Inflammatory macrophage treated with lipopolysaccharide for 1 hour (primary cell): ENCODE measurements at places on chromosomes 2 and 18.

DNA sequence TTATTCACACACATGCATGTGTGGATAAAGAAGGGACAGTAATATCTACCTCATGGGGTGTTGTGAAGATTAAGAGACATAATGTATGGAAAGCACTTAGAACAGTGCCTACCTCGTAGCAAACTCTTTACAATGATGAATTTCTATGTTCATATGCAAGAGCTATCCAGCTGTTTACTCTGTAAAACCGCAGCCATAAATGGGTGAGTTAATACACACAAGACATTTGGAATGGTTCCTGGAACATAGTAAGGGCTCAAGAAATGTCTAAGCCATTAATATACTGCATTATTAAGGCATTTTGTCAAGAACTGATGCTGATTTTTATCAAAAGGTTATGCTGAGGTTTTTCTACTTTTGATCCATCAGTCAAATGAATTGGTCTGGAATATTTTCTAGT, 1076.2 kb downstream of the TSN start:
- DNase-seq = no peak

- DNase-seq = no peak
Measured at GRCh38 chr2:189293164-189293563, 113.6 kb upstream of the COL5A2 start.

- no peak for DNase-seq
Measured at GRCh38 chr2:233999182-233999581, 51.3 kb upstream of the SPP2 start.

DNA sequence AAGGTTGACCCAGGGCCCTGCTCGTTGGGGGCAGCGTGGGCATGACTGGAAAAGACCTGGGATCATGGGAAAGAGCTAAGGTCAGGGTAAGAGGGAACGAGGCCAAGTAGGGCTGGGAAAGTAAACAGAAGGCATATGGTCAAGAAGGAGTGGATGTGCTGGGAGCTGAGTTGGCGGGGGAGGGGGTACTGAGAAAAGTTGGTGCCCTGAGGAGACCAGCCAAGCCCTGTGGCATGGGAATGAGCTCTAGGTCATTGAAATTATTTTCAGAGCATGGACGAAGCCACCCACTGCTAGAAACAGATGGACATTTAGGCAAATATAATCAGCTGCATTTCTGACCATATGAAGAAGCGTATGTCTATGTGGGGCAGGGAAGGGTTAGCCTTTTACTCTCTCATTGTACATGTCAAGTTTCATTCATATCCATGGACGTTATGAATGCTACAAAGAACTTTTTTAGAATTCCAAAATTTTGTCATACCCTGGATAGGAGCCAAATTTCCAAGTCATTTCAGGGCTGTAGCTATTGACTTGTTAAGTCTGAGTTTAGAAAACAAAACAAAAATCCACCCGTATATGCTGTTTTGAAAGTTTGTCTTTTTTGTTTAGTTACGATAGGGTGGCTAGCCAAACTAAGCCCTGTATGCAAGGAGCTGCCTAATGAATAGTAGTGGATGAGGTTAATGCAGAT, 19.1 kb downstream of the MAPRE2 start:
- DNase-seq = no peak

DNA sequence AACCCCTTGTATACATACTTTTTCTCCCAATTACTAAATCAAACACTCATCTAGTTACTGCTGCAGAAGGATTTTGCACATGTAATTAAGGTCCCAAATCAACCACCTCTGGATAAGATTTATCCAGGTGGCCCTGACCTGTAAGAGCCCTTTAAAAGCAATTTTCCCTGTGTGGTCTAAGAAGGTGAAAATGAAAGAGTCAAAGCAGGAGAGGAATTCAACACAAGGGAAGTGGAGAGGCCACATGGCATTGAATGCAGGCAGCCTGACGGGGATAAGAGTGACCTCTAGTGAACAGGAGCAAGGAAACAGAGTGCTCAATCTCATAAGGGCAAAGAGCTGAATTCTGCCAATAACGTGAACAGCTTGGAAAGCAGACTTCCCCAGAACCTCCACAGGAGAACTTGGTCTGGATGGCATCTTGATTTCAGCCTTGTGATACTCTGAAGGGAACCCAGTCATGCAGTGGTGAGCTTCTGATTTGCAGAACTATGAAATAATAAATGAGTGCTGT, 27.2 kb downstream of the PPP3R1 start:
- peak; percentile 62 for DNase-seq

DNA sequence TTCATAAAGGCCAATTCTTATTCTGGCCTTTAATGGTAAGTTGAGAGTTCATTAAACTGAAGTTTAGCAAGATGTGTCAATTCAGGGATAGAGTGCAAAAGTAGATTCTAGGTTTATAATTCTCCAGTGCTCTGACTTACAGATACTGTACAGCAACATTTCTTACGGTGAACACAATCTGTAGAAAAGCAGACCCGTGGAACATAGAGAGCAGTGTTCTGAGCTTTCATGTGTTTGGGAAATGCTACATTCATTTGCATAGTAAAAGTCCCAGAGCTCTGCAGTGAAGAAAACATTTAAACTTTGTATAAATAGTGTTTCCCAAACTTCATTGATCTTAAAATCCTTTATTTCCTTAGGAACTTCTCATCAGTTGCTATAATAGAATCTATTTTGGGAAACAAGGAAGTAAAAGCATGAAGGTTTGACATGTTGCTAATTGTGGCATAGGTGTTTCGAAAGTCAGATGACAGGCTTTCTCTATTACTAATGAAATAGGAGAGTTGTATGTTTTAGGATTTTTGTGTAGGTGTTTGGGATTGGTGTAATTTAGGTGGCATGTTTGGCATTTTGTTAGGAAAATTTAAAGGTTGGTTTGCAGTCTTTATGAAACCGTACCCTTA, 138.2 kb downstream of the ASXL3 start:
- DNase-seq = no peak

DNA sequence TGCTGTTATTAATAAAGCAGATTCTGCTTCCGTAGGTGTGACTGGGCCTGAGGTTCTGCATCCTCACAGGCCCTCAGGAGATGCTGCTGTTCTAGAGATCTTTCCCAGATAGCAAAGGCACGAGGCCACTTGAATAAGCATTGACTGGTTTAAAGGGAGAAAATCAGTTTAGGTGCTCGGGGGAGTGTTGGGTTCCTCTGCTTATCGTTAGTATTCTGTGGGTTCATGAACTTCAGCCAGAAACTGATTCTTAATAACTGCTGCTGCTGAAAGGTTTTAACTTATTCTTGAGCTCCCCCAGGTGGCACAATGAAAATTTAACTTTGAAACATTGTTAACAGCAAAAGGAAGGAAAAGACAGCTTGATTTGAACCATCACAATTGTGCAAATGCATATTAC, 56.9 kb downstream of the ITGA6 start:
- DNase-seq = peak; percentile 45

- no peak for DNase-seq
Measured at GRCh38 chr2:216549926-216550690, 51.5 kb downstream of the RPL37A start.

- no peak for DNase-seq
Measured at GRCh38 chr2:71564361-71564760, 111.0 kb downstream of the DYSF start.

DNA sequence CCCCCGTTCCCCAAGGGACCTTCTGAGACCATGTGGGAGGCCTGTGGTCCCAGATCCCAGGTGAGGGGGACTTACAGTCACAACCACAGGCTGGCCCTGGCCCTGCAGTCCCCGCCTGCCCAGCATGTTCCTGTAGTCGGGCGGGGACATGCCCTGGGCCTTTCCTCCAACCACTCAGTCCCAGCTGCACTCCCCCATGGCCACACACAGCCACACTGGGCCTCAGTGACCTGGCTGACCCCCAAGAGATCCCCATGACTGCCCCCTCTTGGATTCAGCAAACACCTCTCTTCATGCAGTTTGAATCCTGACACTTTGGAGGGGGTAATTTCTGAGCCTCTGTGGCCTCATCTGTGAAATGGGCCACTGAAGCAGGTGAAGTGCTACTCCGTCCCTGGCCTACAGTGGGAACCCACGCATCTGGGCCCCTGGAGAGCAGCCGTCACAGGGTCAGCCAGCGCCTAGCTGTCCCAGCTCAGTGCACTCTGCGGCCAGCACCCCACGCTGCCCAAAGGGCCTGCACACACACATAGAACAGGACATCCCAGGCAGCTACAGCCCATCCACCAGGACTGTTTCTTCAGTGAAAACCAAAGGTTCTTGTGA, 12.7 kb upstream of the ARHGEF4 start:
- DNase-seq = no peak

- DNase-seq = peak; percentile 43
Measured at GRCh38 chr2:63784461-63784860, 57.2 kb upstream of the UGP2 start.

DNA sequence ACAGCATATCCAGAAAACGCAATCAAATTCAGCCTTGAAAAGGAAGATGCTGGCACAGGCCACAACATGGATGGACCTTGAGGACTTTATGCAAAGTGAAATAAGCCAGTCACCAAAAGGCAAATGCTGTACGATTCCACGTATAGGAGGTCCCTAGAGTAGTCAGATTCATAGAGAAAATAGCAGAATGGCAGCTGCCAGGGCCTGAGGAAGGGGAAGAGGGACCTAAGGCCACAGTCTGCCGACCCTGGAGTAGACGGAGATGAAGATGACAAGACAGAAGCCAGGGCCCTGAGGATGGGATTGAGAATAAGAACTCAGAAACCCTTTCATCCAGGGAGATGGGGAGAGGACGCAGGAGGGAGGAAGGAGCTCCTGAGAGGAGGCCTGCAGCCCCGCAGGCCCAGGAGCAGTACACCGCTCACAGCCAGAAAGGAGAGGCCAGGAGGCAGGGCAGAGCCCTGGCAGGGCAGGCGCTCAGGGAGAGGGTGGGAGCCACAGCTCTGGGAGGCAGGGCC, 8.1 kb upstream of the MTERF4 start:
- DNase-seq = no peak

DNA sequence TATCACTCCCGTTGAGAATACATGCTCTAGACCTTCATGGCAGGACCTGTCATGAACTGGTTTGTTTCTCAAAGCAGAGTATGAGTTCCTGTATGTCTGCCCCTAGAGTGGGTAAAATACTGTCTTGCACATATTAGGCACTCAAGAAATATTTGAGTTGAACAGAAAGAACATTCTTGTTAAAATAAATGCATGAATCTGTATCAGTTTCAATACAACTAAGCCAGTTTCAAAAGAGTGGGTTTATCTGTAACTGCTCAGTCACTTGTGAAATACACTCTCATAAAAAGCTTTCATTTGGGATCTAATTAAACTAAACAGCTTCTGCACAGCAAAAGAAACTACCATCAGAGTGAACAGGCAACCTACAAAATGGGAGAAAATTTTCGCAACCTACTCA, 69.2 kb downstream of the RFTN2 start:
- no peak for DNase-seq
